GM23338 (cell line): ENCODE measurements at places on chromosomes 4 and X. TPM values are rescaled to one million over a fixed set of nuclear protein-coding genes. Genes with fewer than 3 reads are reported as not detected.

DNA sequence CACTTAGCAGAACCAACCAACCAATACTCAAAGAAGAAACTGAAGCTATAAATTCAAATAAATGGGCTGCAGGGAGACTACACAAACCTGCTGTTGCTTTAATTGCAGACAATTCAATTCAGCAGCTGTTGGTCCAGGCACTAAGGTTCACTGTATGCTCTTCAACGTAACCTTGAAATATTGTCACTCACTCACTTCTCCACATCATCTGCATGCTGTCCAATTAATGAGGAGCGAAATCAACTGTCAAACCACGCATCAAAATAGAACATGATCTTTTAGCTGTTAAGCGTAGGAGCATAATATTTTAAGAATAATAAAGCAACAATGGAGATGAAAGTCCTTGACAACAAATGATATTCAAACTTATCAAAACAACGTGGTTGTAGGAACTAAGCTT is 17.0 kb downstream of the ENOX2 start:
- DNase-seq: no peak

GRCh38 chr4:123706973-123707372 is 310.4 kb downstream of the SPRY1 start:
- DNase-seq: no peak

GRCh38 chr4:128354205-128354821 is 66.7 kb upstream of the PGRMC2 start:
- peak; percentile 38 for DNase-seq

GRCh38 chr4:73098016-73098415 is 28.5 kb upstream of the COX18 start:
- DNase-seq: no peak

DNA sequence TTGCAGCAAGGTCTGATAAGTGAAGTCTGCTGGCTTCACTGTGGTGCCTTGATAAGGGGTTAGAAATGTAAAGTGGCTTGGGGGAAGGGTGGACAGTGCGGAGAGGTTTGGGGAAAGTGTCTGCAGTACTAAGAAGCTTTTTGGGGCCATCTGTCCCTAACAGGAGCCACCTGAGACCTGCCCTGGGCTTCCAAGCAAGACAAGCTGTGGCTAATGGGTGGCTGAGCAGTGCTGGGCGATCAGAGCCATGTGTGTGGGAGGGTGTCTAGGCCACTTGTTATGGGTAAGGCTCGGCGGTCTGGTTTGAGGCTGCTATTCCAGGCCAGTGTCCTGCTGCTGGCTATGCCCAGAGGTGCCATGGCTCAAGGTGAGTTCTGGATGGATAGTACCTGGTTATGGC is 185.4 kb upstream of the MTMR8 start:
- DNase-seq: no peak

- peak; percentile 74 for DNase-seq
These were observed 12.7 kb downstream of the TKTL1 start for GRCh38 chrX:154308108-154308946.

DNA sequence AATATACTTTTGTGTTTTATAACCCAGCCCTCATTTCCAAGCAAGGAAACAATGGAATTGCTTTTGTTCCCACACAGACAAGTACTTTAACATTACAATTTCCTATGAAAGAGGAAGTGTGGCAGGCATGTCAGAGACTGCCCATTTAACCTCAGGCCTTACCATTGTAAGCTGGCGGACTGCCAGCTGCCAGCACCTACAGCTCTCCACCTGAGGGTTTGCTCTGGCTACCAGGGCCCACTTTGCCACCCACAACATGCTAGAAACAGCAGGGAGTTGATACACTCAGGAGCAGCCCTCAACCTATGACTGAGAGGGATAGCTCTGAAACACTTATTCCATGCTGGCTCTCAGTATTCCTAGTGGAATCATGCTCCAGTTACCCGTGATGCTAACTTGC is 152.3 kb upstream of the PRDX4 start:
- no peak for DNase-seq

DNA sequence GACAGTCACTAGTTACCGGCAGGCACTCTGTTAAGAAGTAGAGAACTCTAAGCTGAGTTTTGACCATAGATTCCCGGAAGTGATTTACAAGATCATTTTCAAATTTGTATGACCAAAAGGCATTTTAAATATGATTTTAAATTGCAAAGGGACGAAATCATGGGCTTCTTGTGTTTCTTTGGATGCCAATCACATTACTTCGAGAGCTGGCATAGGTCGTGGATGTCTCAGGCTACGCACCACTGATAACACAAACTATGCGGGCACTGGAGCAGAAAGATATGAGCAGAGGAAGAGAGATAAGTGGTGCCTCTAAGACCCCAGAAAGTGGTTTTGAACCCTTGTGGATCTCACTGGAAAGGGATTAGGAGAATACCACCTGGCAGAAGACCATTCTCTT is 294.2 kb upstream of the FTHL17 start:
- DNase-seq: no peak

GRCh38 chr4:88928852-88929251 is 128.1 kb downstream of the FAM13A start:
- no peak for DNase-seq

GRCh38 chrX:78046362-78046761 is 57.7 kb upstream of the PGK1 start:
- no peak for DNase-seq

GRCh38 chrX:22467571-22467970 is 194.9 kb downstream of the CBLL2 start:
- no peak for DNase-seq

GRCh38 chrX:134694333-134695322 is 36.4 kb upstream of the PLAC1 start:
- no peak for DNase-seq

- peak; percentile 87 for DNase-seq
These were observed 410 bp upstream of the AMER1 start for GRCh38 chrX:64205735-64206501.

- DNase-seq: no peak
These were observed 50.0 kb upstream of the CLCN4 start for GRCh38 chrX:10106806-10107205.

GRCh38 chrX:134013092-134013497 is 27.7 kb upstream of the GPC3 start:
- no peak for DNase-seq

GRCh38 chr4:14294611-14295010 is 667.1 kb upstream of the BOD1L1 start:
- no peak for DNase-seq

- DNase-seq: peak; percentile 19
These were observed 52.6 kb downstream of the RNF150 start for GRCh38 chr4:141080668-141081067.

DNA sequence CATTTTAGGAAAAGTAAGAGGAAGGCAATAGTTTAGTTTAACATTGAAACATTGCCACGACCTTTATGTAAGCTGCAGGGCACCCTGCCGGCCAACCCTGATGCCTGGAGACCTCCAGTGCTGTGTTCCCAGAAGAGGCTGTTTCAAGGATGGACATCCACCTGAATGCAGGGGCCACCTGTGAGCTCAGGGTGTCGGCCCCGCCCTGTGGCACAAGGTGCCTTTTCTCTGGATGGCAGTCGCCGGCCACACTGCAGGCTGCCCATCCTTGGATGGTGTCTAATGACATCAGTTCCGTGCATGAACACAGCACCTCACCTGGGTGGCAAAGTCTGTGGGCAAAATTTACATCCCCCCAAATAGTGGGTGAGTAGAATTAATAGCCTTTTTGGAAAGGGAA is 180.0 kb downstream of the AFAP1 start:
- no peak for DNase-seq

DNA sequence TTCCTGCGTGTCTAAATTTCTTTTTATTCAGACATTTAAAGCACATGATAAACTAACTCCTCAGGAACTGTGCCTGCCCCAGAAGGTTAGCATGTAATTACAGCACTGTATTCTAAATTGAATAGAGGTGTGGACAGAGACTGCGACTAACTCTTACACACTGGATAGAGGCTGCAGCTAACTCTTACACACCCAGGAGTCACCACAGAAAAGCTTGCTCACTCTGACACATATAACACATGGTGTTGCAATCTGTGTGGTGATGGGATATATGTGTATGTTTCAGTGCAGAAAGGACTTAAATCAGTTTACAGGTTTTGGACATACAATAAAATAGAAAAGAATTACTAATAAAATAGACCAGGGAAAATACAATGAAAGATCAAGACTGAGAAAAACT is 41.5 kb downstream of the SMAD1 start:
- DNase-seq: no peak

- DNase-seq: no peak
These were observed 509.1 kb downstream of the PPP4R3C start for GRCh38 chrX:26954029-26954428.

GRCh38 chr4:72568959-72569718 is at the start of gene ADAMTS3:
TSS of gene ADAMTS3 (minus strand) at chr4:72569221. CDS start at chr4:72568762, 459 bp downstream.
- peak; percentile 92 for DNase-seq

DNA sequence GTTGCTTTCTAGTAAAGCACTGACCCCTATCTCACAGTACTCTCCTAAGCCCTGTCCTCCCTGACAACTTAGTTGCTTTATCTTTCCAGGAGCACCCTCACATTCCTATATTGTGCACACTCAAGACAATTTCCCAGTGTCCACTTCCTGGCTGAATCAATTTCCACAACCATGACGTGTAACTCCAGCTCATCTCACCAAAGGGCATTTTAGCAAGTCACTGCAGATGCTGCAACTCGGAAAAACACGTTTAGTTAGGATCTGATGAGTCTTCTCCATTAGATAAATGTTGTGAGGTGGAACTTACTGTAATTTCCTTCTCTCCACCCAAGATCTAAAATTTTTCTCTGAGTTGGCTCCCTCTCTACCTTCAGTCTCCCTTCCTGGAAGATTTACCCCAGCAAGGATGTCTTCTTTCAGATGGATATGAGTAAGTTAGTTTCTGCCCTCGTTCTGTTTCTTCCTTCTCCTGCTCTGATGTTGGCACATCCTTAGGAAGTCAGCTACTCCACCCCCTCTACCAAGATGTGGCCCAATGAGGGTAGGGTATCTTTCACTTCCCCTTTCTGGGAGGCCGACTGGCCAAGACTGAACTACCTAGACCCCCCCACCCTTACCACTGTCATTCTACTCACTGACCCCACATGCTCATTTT is 28.8 kb upstream of the IL13RA1 start:
- no peak for DNase-seq

PLAC8 gene
- total RNA-seq: 0.83 and 1.9 TPM in 2 replicates

PLAC1 gene
- 0.83 TPM in 1 of 2 replicates, not detected in the other for total RNA-seq

CDX4 gene
- total RNA-seq: 0.50 and 2.0 TPM in 2 replicates

KCNIP4 gene
- total RNA-seq: 0.14 TPM in 1 of 2 replicates, not detected in the other

CFAP47 gene
- total RNA-seq: 0.47 TPM in 1 of 2 replicates, not detected in the other

ARHGAP6 gene
- 0.59 and 0.78 TPM in 2 replicates for total RNA-seq

TEX28 gene
- total RNA-seq: not detected in 2 replicates

SLC10A4 gene
- total RNA-seq: 2.3 and 4.3 TPM in 2 replicates
